ENCODE measurements at places on chromosomes 4 and X.

DNA sequence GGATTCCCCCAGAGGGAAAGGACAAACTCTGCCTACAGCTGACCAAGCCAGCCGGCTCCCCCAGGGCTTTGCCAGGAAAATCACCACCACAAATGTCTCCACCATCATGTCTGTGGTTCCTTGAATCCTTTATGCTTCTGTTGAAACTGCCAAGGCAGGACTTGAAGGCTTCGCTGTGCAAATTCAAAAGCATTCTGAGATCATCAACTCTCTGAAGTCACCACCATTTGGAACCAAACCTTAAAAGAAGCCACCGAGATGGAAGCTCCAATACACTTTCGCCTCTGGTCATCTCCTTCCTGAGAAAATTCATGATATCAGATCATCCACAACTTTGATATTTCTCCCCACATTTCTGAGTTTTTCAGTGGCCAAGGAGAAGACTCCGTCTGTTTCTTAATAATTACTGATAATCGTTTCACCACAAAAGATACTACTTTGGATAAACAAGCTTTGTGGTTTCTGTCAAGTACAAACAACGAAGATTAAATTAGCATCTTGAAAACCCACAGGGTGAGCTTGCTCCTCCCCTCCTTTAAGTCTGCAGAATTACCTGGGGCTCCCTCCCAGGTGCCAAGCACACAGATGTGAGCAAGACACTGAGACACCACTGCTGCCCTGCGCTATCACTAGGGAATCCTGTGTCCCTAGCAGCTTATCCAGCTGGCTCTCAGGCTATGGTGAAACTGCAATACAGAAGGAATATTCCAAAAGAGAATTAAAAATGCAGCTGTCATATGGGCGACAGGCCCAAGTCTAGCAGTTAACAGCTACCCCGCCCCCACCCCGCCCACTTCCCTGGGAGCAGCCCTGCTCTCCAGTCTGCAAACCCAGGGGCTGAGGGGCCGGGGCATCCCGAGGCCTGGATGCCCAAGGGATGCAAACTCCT lies 125.0 kb upstream of the TBL1X start:
- H3K36me3 ChIP-seq, result no peaks in the 10 kb centered on the region
- peaks cover 46% of the 10 kb centered on the region for H3K4me1 ChIP-seq
- no peak for DNase-seq
- no peak overlapping the region for H3K27ac ChIP-seq
- no peaks in the 10 kb centered on the region for H3K27me3 ChIP-seq
- peak overlapping the region; percentile 25 for H3K4me3 ChIP-seq

DNA sequence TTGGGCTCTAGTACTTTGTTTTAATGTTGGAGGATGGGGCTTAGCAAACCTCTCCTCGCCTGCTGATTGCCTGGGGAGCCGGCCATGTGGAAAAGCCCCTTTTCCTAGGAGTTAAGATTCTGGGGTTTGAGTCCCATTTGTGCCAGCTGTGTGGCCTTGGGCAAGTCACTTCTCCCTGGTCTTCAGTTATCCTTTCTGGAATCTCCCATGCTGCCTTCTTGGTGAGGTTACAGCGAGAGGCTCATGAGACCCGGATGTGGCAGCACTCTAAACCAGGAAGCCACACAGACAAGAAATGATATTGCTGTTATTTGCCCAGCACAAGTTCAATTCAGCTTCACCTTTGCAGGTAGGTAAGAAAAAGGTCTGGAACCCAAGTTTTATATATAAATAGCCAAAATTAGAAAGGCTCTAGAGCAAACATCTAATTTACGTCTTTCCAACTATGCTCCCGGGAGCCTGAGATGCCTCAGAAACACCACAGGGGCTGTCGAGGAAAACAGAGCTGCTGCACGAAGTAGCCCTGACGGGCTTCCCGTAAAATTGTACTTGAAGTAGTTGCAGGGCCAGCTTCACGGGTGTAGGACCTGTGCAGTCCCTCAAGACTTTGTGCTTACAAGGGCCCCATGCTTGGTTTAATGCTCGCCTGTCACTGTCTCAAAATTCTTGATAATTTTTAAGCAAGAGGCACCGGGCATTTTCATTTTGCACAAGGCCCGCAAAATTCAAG lies 8.3 kb upstream of the SASH3 start:
- peak overlapping the region; percentile 91 for H3K27ac ChIP-seq
- H3K27me3 ChIP-seq, result no peaks in the 10 kb centered on the region
- DNase-seq, result peak; percentile 64
- H3K4me3 ChIP-seq, result peak overlapping the region; percentile 18

DNA sequence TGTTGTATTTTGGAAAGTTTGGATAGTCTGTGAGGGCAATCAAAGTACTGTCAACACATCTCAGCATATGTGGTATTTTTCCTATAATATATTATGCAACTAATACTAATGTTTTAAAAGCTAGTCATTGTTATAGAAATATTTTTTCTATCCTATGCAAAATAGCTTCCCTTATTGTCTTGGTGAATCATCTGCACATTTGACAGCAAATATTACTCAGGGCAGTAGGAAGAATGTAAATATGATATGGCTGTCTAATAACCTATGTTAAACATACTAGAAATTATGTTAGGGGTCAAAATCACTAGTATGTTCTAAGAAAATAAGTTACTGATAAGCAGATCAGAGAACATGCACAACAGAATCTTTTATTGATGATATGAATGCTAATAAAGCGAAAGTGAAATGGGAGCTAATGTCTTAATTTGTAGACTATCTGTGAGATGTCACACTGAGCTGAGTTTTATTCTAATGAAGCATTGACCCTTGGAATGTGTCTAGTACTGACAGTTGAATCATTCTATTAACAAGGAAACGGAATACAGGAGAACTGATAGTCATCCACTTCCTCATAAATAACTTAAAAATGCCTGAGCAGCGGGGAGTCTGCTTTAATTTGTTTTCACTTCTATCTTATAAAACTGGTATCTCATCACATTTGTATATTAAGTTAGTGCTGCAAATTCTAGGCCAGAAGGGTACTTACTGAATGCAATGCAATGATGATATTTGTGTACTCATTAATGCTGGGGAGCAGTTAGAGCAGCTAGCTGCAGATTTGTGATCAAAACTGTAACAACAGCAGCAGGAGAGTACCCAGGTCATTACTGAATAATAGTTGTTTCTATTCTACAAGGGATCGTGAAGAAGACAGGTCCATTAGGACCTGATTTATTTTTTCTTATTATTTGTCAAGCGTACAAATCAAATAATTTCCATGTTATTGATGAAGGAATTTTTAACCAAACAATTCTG lies 440.3 kb upstream of the AADAT start:
- H3K4me1 ChIP-seq, result no peaks in the 10 kb centered on the region
- no peaks in the 10 kb centered on the region for H3K27me3 ChIP-seq
- H3K36me3 ChIP-seq, result no peaks in the 10 kb centered on the region
- DNase-seq, result no peak
- no peak overlapping the region for H3K4me3 ChIP-seq

- H3K27me3 ChIP-seq, result no peaks in the 10 kb centered on the region
- no peaks in the 10 kb centered on the region for H3K36me3 ChIP-seq
- H3K4me3 ChIP-seq, result no peak overlapping the region
- no peaks in the 10 kb centered on the region for H3K4me1 ChIP-seq
- no peak overlapping the region for H3K27ac ChIP-seq
- DNase-seq, result no peak
These were observed 542.0 kb downstream of the GBA3 start for GRCh38 chr4:23234716-23235115.

DNA sequence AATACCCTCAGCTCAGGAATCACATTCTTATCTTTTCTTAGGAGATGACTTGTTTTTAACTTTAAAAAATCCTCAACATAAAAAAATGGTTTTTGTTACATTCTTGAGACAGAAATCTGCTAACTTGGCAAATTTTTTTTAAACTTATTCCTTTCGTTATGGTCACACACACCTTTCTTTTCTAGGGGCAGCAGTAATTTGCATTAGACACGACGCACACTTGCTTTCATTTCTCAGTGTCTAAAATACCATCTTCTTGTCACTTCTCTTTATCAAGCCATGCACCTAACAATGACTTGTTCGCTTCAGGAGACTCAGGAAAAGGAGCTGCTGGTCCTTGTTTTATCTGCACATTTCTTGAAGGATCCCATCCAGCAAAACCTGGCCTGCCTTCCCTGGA lies 112.6 kb upstream of the TBL1X start:
- H3K27ac ChIP-seq, result peak overlapping the region; percentile 93
- peaks cover 49% of the 10 kb centered on the region for H3K4me1 ChIP-seq
- H3K4me3 ChIP-seq, result peak overlapping the region; percentile 65
- H3K36me3 ChIP-seq, result peaks cover 9% of the 10 kb centered on the region
- no peaks in the 10 kb centered on the region for H3K27me3 ChIP-seq

- peaks cover 18% of the 10 kb centered on the region for H3K36me3 ChIP-seq
- no peak for DNase-seq
- no peaks in the 10 kb centered on the region for H3K27me3 ChIP-seq
- peaks cover 34% of the 10 kb centered on the region for H3K4me1 ChIP-seq
- no peak overlapping the region for H3K27ac ChIP-seq
These were observed 45.1 kb downstream of the VSIG4 start for GRCh38 chrX:65994519-65995506.

DNA sequence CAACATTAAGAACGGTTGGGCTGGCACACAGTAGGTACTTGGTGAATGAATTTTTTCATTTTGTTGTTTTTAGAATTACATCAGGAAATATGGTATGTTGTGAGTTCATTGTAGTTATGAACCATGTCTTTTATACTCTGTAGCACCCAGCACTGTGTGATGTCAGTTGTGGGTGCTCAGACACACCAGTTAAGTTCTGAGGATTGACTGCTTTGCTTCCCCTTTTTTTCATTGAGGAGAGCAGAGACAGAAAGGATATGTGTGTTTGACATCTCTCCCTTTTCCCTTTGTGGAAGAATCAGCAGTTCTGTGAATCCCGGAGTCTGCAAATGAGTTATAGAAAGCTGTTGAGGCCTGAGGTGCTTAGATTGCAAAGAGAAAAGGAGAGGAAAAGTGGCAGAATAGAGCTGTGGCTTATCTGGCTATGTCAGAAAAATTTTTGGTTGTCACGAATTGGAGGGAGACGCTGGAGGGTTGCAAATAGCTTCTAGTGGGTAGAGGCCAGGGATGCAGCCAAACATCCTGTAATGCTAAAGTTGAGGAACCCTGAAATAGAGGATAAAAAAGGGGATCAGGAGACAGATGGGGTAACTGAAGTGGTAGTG lies 13.1 kb downstream of the SMAD1 start:
- no peaks in the 10 kb centered on the region for H3K4me1 ChIP-seq
- no peak for DNase-seq
- H3K27ac ChIP-seq, result no peak overlapping the region
- no peaks in the 10 kb centered on the region for H3K36me3 ChIP-seq
- no peak overlapping the region for H3K4me3 ChIP-seq

GRCh38 chr4:87019246-87019791 lies 84.5 kb downstream of the AFF1 start:
- no peaks in the 10 kb centered on the region for H3K27me3 ChIP-seq
- H3K4me3 ChIP-seq, result no peak overlapping the region
- DNase-seq, result no peak
- no peak overlapping the region for H3K27ac ChIP-seq

GRCh38 chrX:44778254-44778653 lies 65.6 kb upstream of the DUSP21 start:
- no peak overlapping the region for H3K4me3 ChIP-seq
- DNase-seq, result no peak
- no peaks in the 10 kb centered on the region for H3K27me3 ChIP-seq

DNA sequence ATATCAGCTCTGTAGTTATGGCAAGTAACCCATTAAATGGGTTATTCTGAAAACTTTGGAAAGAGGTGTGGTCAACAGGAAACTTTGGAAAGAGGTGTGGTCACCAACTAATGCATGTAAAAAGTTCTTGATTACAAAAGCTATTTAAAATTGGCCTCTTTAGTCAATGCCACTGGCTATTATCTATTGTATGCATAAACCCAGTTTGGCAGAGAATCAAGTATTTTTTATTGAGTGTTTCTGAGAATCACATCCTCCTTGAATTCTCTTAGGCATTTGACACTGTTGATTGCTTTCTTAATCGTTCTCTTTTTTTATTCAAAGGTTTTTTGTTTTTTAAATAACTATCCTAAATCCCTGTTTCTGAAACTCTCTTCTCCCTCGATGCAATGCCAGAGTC lies 7.5 kb downstream of the P2RY4 start:
- H3K27me3 ChIP-seq, result no peaks in the 10 kb centered on the region
- no peak overlapping the region for H3K27ac ChIP-seq
- no peaks in the 10 kb centered on the region for H3K36me3 ChIP-seq
- H3K4me3 ChIP-seq, result no peak overlapping the region
- DNase-seq, result no peak
- H3K4me1 ChIP-seq, result peaks cover 8% of the 10 kb centered on the region

- peaks cover 8% of the 10 kb centered on the region for H3K27me3 ChIP-seq
- H3K36me3 ChIP-seq, result no peaks in the 10 kb centered on the region
- DNase-seq, result no peak
- H3K4me1 ChIP-seq, result peaks cover 3% of the 10 kb centered on the region
- H3K27ac ChIP-seq, result no peak overlapping the region
- H3K4me3 ChIP-seq, result no peak overlapping the region
These were observed 84.5 kb downstream of the AASDH start for GRCh38 chr4:56302760-56303159.

GRCh38 chrX:14529290-14529989 lies at the start of gene GLRA2:
Gene GLRA2, plus strand, starts transcription at chrX:14529536. Its CDS starts 522 bp downstream, at chrX:14530058.
- H3K27ac ChIP-seq, result no peak within 1 kb of the TSS
- peak; percentile 33 for DNase-seq
- no peak within 1 kb of the TSS for H3K4me3 ChIP-seq
- H3K27me3 ChIP-seq, result peaks cover 4% of the 10 kb centered on the region
- H3K4me1 ChIP-seq, result peaks cover 2% of the 10 kb centered on the region

DNA sequence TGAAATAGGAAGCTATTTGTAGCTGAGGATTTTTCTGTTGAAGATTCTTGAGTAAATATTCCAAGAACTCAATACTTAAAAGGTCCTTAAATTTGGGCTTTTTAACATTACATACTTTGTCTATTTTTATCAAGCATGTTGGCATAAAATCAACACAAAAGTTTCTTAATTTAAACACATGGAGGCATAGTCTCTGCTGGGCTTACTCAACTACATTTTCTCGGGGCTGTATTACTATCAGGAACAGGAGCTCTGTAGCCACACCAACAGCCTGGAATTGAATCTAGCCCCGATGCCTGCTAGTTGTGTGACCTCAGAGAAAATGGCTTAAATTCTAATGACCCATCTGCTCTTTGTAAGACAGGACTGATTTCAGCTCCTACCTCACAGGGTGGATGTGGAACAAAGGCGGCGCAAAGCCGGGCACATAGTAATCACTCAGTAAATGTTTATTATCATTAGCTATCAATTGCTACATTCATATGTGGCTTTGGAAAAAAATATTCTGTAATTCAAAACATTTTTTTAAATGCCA lies 207.0 kb downstream of the NSUN7 start:
- no peak overlapping the region for H3K4me3 ChIP-seq
- DNase-seq, result no peak
- no peak overlapping the region for H3K27ac ChIP-seq

- H3K27ac ChIP-seq, result no peak overlapping the region
- H3K27me3 ChIP-seq, result peaks cover 13% of the 10 kb centered on the region
- no peaks in the 10 kb centered on the region for H3K36me3 ChIP-seq
- no peak for DNase-seq
These were observed 58.6 kb downstream of the SMAD1 start for GRCh38 chr4:145540235-145540634.

DNA sequence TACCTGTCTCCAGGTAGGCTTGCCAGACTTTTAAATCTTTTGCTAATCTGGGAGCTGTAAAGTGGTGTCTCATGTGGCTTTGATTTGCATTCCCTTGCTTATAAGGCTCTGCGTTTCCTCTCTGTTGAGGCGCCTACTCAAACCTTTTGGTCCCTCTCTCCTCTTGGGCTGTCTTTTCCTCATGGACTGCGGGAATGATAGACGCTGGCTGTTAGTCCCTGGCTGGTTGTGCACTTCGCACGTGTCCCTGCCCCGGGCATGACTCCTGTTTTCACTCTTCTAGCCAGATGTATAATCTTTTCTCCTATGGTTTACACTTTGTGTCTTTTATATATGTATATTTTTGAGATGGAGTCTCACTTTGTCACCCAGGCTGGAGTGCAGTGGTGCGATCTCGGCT lies 39.7 kb downstream of the RGS12 start:
- peaks cover 2% of the 10 kb centered on the region for H3K4me1 ChIP-seq
- no peak overlapping the region for H3K27ac ChIP-seq
- peaks cover 8% of the 10 kb centered on the region for H3K27me3 ChIP-seq
- H3K36me3 ChIP-seq, result no peaks in the 10 kb centered on the region
- peak; percentile 14 for DNase-seq
